ENCODE measurements at places on chromosomes 12 and 14. TPM values are rescaled to one million over a fixed set of nuclear protein-coding genes. Genes with fewer than 3 reads are reported as not detected.

DNA sequence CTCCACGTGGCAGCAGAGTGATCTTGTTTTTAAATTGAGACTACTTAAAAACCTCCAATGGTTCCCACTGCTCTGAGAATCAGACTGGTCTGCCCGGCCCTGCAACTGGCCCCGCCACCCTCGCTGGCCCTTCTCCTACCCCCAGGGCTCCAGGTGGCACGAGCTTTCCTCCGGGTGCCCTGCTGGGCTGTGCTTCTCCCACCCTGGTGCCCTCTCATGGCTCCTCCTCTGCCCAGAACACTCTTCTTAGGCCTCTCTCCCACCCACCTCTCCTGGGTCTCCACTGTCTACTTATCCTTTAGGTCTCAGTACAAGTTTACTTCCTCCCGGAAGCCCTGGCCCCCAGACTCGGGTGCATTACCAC is 26.5 kb downstream of the CCDC92 start:
- no peak for DNase-seq

DNA sequence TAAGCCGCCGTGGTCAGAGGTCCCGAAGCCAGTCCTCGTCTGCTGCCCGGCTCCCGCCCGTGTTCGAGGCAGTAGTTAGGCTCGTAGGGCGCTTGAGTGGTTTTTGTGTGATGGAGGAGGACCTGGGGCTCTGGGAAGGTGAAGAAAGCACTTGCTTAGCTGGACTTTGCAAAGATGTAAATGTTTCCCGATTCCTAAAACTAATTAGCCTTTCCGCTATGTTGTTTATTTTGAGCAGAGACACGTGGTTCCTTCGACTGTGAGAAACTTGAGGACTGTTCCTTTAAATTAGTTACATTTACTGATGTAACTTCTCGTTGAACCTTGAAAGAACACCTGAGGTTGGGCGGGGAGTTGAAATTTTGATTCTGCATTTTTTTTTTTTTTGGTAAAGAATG is 33.9 kb downstream of the MIA2 start:
- DNase-seq: no peak

DNA sequence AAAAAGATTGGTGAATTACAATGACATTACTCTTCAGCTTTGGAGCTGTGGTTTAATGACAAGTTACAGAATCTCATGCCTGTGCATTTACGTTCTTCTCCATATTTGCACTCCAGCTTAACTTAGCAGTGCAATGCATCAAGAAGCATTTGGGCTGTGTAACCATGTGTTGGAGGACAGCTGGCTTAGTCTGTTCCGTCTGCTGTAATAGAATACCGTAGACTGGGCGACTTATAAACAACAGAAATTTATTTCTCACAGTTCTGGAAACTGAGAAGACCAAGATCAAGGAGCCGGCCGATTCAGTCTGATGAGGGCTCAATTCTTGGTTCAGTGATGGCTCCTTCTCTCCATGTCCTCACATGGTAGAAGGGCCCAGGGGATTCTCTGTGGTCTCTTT is 943.5 kb downstream of the BCL11B start:
- DNase-seq: no peak

DNA sequence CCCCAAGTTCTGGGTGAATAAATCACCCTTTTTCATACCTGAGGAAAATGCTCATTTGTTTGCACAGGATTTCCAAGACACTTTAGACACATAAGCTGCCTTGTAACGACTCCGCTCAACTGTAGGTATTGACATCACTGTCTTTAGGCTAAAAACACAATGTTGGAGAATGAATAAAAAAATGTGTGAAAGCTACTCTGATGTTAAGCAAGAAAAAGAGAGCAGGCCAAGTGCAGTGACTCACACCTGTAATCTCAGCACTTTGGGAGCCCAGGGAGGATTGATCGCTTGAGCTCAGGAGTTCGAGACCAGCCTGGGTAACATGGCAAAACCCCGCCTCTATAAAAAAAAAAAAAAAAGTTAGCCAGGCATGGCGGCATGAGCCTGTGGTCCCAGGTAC is 11.1 kb upstream of the CIPC start:
- no peak for DNase-seq

PIWIL1 gene
- polyA plus RNA-seq: not detected

DNA sequence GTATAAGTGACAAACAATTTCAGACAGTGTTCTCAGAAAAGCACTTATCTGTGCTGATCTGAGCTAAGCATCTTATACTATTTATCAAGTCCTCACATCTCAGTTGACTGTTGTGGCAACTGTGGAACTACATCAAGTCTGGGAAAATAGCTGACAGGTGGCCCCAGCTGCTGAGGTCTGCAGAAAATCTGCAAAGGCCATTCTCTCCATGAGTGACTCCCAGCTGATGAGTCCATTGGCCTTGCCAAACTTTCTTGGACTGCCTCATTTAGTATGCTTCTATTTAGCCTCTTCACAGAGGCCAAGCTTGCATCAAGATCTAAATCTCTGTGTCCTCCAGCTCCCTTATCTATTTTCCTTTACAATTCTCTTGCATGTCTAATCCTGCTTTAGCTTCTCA is 174.5 kb upstream of the RBM19 start:
- DNase-seq: no peak

GRCh38 chr14:99383472-99384449 is 96.9 kb downstream of the SETD3 start:
- no peak for DNase-seq

- DNase-seq: no peak
These were observed 2.6 kb downstream of the YAF2 start for GRCh38 chr12:42235426-42235825.

GPR65 gene
- polyA plus RNA-seq: 5.0 TPM

DNA sequence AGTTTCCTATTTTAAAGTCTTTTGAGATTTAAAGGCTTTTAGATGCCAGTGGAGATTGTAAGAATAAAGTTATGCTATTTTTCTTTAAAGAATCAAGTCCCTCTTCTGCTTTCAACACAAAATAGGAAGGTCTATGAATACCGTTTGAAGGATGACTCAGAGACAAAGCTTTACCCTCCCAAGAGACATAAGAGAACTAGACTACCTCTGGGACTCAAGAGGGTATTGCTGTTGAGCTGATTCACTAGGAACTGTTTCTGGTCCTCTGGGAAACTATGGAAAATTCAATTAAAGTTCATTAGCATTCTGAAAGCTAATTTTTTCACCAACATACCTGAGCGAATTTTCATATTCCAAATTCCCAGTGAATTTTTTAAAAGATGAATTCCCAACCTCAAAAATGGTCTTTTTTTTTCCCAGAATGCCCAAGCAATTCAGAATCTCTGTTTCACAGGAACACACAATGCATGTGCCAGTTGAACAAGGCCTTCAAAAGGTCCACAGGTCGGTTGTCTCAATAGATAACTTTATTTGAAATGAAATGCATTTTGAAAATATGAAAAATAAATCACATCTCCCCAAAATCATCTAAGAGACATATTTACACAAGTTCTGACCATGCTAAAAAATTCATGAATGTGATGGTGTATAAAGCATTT is 6.5 kb downstream of the PHLDA1 start:
- DNase-seq: peak; percentile 59

AACS gene
- 5.1 TPM for polyA plus RNA-seq

- DNase-seq: no peak
These were observed 6.9 kb upstream of the NUDT14 start for GRCh38 chr14:105187935-105188524.

- DNase-seq: no peak
These were observed 26.8 kb downstream of the NCKAP5L start for GRCh38 chr12:49801141-49802063.

DNA sequence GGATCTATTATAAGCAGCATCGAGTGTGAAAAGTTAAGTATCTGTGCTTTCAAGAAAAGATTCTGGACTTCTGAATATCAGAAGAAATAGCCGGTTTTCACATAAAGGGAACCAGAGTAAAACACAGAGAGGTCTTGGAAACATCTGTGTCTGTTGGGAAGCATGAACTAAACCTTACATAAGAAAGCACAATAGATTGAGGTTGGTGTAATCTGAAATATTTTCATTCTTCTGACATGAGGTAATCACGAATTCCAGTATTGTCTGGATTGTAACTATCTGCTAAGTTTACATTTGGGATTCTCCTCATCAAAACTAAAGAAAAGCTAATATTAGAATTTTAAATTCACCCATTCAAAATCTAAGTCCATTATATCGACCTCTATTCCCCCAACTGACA is 161.3 kb downstream of the CPNE8 start:
- DNase-seq: no peak

- no peak for DNase-seq
These were observed 24.7 kb downstream of the RTRAF start for GRCh38 chr14:52013984-52014600.

GRCh38 chr12:45909041-45909713 is 81.2 kb downstream of the SCAF11 start:
- DNase-seq: no peak

GRCh38 chr14:76584271-76584702 is 177.0 kb upstream of the VASH1 start:
- DNase-seq: no peak

MMP19 gene
- polyA plus RNA-seq: 1.5 TPM

DNA sequence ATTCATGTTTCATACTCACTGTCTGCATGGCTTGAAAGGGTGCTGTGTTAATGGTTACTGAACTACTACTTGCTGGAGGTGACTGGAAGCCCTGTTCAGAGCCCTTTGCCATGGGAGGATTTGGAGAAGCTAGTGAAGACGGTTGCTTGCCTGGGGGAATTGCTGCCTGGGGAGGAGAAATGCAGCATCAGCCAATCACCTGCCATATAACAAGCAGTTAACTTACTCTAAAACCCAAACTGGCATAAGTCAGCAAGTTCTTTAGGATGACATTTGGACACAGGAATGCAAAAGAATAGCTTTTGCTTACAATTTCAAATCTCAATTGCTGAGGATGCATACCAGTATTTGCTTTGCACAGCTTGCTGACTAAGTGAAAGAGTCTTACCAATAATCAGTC is 23.4 kb upstream of the IPO8 start:
- no peak for DNase-seq

SMIM41 gene
- polyA plus RNA-seq: not detected

- DNase-seq: no peak
These were observed 25.9 kb downstream of the TMEM117 start for GRCh38 chr12:43861840-43862150.

DNA sequence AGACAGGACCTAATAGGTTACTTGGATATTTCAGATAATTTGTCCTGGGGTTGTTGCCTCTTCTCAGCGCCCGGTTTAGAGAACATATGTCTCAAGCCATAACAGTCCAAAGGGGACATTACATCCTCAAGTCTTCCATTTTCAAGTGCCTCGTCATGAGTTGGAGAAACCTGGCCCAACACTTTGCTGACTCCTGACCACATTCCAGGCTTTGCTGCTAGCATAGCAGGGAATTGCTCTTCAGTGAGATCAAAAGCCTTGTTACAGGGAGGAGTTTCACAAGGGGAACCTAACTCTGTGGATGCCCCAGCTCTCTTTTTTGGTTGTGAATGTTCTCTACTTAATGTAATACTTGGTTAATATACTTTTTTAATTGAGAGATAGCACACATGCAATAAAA is 8.2 kb upstream of the MMP19 start:
- DNase-seq: no peak

- DNase-seq: no peak
These were observed 52.1 kb downstream of the NIN start for GRCh38 chr14:50778721-50779483.

- DNase-seq: no peak
These were observed 17.4 kb downstream of the SDSL start for GRCh38 chr12:113439606-113440030.

- DNase-seq: no peak
These were observed 167.1 kb downstream of the CHST11 start for GRCh38 chr12:104623883-104624282.

TAS2R42 gene
- not detected for polyA plus RNA-seq

DNA sequence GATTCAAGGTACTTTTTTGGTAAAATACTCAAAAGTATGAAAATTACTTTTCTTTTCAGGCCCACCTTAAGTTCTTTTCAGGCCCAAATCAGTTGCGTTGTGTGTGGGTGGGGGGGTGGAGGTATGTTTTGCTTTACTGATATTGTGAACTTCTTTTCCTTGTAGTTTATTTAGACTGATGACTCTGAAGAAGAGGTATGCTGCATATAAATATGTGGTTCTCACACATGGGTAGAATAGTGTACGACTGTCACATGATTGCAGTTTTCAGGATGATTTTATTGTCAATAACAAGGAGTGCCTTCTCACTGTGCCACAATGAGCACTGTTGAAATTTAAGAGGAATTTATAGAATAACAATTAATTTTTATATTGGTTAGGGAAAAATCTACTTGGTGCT is 166.6 kb upstream of the ATP2B1 start:
- DNase-seq: no peak

DNA sequence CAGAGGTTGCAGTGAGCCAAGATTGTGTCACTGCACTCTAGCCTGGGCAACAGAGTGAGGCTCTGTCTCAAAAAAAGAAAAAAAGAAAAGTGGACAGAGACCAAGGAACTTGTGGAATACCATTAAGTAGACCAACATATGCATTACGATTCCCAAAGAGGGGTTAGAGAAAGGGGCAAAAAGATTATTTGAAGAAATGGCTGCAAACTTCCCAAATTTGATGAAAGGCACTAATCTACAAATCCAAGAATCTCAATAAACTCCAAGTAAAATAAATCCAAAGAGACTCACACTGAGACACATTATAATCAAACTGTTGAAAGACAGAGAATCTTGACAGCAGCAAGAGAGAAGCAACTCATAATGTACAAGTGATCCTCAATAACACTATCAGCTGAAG is 4.8 kb upstream of the OXA1L start:
- DNase-seq: no peak

GPR68 gene
- 0.05 TPM for polyA plus RNA-seq

Data from CD14-positive monocyte (primary cell).